Fibroblast of skin of back (primary cell): ENCODE measurements at places on chromosomes 1 and 21.

DNA sequence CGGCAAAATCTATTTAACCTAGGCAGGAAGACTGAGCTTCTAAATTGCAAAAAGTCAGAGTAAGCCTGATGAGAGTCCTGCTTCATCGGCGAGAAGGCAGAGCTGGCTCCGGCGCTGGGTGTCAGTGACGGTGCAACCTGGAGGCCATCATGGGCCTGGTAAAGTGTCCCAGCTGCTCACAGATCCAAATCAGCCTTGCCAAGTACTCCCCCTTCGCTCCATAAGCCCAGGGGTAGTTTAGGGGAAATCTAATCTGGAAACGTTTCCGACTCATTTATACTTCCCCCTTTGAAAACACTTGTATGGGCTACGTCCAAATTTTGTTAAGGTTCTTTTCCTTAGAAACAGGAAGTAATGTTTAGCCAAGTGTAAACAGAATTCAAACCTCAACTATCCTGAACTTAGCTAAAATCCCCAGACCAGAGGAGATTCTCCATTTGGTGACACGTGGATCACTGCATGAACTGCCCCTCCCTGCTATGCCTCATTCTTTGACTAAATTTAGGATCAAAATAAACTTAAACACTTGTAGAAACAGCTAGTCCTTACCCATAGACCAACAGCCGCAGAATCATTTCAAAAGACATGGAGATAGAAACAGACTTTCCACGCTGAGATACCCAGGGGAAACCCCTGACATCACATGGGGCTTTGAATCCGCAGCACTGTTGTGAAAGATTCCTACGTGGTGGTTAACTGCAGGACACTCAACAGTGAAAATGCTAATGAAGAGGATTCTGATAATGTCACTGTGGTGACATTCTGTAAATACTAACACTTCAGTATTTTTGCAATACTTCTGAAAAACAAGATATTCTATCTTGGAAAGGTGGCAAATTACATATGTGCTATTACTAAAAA is 172.7 kb downstream of the TGFBR3 start:
- peak; percentile 32 for DNase-seq

DNA sequence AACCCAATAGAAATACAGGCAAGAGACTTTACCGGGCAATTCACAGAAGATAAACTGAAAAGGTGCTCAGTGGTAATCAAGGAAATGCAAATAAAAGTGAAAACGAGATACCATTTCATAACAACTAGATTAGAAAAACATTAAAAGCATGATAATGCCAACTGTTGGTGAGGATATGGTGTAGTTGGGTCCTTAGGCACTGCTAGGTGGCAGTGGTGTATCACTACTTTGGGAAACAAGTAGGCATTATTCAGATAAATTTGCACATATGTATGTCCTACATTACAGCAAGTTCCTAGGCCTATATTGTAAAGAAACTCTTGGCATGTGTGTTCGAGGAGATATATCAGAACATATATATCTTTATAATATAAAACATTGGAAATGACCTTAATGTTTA is 31.0 kb downstream of the AZIN2 start:
- peak; percentile 26 for DNase-seq

DNA sequence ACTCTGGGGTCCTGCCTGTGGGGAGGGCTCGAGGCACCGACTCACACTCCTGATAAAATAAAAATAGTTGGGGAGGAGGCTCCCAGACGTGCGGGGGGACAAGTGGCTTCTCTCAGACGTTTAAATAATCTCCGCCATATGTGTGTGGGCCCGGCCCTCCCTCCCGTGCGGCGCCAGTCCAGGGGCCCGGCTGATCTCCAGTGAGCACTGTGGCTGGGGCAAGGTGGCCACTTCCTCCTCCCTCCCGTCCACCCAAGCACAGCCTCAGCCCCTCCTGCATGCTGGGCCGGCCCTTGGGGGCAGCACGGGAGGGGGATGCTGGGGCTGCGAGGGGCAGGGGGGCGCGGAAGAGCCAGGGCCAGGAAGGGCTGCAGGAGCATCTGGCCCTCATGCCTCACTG is 4.0 kb upstream of the PLCH2 start:
- DNase-seq: no peak

GRCh38 chr1:108521990-108522393 is 37.9 kb upstream of the EEIG2 start:
- no peak for DNase-seq

GRCh38 chr21:42096566-42096965 is 25.4 kb downstream of the UMODL1 start:
- peak; percentile 52 for DNase-seq

DNA sequence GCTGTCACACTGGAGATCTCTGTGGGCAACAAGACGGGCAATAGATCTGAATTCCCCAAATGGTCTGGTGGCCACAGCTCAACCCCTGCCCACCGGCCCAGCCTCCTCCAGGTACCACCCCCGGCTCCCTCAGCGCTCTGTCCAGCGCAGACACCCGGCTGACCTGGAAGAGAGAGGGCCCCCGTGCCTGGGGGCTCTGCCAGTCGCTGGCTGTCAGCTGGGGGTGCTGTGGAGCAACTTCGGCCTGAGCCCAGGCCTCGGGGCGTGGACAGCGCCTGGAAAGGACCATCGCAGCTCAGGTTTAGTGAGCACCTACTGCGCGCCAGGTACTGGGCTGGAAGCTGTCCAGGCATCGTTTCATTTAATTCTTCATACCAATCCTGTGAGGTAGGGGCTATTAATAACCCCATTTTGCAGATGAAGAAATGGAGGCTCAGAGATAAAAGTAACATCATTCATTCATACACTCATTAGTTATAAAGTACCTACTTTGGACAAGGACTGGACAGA is 51.0 kb downstream of the AHDC1 start:
- no peak for DNase-seq

- peak; percentile 86 for DNase-seq
Observed at GRCh38 chr1:186487163-186487562, 26.2 kb upstream of the PDC start.
